ENCODE measurements at places on chromosomes 4 and X.

- DNase-seq = no peak
Measured at GRCh38 chr4:20612313-20612712, 87.9 kb upstream of the PACRGL start.

DNA sequence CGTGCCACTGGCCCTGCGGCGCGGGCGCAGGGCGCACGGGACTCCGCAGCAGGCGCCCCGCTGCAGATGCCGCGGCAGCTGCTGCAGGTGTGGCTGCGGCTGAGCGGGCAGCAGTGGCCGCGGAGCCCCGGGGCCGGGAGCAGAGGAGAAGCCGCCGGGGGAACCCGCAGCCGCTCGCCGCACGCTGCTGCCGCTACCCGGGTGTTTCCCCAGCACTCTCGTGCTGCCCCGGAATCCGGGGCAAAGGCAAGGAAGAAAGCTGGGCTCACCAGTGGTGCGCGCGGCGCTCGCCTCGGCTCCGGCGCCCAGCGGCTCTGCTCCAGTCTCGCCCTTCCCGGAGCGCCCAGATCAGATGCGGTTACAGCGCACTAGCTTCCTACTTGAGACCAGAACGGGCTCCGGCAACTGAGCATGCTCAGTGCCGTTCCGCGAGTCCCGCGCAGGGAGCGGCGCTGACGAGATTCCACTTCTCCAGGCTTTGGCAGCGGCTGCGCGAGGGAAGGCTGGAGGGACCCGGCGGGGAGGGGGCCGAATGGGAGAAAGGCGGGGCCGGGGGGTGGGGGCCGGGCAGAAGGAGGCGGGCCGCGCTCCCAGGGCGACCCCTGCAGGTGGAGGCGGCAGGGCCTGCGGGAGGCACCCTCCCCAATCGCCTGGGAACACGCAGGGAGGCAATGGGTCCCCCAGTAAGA, at the start of gene APBB2:
TSS of gene APBB2 (minus strand) at position 407 of the 689 bp plus-strand sequence. CDS start 181,288 bp downstream, outside the sequence.
- no peak for DNase-seq

DNA sequence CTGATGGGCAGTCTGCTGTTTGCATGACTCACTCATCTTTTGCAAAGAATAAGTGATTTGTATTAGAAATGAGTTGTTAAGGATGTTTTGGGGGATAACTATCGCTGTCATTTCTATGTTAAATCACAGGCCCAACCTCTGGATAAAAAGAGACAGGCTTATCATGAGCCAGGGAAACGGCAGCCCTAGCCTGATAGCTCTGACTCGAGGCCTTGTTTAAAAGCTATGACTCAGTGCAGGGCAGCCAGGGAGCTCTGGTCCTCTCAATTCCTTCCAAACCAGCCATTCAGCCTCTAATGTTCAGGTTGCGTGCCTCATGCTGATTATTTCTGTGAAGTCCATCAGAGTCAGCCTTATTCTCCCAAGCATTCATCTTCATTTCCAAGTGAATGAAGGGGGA, 305.9 kb upstream of the HAND2 start:
- DNase-seq = no peak

GRCh38 chr4:17688011-17688441, 73.6 kb downstream of the MED28 start:
- peak; percentile 9 for DNase-seq
